Body of pancreas (tissue), 4 donors: ENCODE measurements at places on chromosomes 1 and 21.
A peak's percentile ranks its signal among the peaks of the same experiment; 100 is the strongest.

DNA sequence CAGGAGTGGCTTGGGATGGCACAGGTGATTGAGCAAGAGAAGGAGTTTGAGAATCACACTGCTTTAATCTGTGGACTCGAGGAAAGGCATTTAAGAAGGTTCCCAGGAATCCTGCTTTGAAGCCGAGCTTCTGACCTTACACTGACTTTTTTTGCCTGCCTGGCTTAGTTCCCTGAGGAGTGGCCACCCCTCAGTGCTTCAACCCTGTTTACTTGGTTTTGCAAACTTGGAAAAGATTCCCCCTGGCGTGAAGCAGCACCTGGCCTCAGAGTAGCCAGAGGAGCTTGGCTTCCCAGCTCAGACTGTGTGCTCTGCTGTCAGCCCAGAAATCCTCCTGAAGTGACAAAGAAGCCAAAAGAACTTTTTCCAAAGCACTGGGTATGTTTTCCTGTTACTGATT lies 48.5 kb upstream of the LDLRAP1 start:
- no peak for DNase-seq

DNA sequence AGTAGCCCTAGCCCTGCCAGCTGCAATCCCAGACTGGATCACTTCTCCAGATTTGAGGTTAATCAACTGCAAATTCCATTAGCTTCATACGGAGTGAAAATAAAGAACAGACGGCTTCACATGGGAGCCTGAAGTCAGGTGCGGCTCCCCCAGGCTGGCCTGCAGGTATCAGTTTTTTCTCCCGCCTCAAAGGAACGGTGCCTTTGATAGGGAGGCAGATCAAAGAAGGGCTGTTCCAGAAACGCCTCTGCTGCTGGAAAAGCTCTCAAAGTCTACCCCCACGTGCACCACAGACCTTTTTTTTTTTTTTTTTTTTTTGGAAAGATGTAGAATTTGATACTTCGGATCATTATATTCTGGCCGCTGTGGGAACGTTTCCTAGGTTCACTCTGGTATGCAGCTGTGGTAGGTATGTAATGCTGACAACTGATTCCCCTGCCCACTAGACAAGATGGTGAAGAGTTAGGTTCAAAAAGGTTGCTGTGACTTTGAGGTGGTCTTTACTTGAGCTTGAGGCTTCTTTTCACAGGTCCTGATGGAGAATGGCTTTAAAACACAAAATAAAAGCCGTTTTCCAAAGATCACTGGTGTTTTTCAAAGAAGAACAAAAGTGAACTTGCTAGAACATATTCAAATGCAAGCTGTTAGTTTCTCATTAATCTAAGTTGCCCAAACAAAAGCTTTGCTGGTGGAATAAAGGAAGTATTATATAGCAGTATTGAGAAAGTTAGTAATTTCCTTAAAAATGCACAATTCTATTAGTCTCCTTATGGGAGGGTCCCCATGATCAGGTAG lies 189.0 kb upstream of the NFIA start:
- no peak for DNase-seq

GRCh38 chr1:212158912-212159796 lies 123.6 kb downstream of the DTL start:
- no peak for DNase-seq

DNA sequence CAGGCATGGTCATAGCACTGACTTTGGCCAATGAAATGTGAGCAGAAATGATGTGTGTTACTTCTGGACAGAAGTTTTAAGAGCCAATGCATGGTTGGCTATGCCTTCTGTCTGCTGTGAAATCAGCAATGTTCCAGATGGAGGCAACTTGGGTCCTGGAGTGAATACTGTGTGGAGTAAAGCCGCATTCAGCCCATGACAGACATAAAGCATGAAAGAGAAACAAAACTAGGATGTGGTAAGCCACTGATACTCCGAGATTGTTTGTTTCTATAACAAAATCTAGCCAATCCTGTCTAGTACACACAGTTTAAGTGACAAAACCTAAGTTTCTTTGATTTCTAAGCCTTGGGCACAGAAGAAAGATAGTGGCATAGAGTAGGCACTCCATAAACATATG lies 47.1 kb upstream of the ARHGAP29 start:
- DNase-seq = no peak

DNA sequence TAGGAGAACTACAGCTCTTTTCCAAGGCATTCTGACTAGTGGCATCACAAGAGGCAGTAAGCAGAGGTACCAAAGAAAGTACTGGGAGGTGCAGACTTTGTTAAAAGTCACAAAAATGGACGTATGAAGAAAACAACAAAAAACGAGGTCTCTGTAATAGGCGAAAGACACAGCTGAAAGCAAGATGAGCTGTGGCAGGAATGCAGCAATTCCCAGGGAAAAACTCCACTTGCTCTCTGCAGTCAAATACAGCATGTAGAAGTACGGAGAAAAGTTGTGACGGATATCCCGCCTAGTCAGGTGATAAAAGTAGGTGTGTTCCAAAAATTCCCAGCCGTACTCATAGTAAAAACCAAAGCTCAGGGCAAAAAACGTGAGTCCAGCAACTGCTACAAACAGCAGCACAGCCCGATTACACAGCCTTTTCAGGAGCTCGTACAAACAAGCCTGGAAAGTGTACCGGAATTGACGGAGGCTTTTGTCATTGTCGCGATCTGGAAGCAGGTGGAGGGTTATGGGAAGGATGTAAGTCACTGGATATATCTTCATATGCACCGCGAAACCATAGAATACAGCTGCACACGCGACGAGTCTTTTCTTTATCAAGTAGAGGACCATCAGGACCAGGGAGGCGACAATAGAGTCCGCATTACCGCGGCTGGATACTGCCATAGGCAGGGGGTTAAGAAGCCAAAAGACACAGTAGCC lies 979 bp downstream of the PIGM start:
- peak; percentile 16 for DNase-seq

- DNase-seq = no peak
Measured at GRCh38 chr1:14443164-14443787, 155.2 kb upstream of the KAZN start.

DNA sequence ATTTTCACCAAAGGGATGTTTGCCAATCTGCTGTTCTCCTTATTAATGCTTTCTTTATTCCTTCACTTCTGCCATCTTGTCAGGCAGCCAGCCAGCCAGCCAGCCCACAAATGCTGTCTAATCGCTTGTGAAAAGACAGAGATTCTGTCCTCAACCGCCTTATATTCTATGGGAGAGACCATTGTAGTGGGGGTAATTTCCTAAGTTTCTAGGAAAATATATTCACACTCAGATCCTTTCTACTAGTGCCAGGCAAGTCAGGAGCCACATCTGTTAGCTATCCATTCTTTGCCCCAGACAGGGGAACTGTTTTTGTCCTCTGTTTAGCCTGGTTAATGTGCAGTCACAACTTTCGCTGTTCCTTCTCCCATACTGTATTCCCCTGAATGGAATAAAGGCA lies 1023.1 kb downstream of the ADGRL2 start:
- DNase-seq = no peak

- no peak for DNase-seq
Measured at GRCh38 chr1:87017998-87018672, 103.7 kb downstream of the HS2ST1 start.

- DNase-seq = no peak
Measured at GRCh38 chr1:183219616-183220009, 33.5 kb downstream of the LAMC2 start.

- no peak for DNase-seq
Measured at GRCh38 chr1:29901624-29902325, 665.5 kb downstream of the PTPRU start.

DNA sequence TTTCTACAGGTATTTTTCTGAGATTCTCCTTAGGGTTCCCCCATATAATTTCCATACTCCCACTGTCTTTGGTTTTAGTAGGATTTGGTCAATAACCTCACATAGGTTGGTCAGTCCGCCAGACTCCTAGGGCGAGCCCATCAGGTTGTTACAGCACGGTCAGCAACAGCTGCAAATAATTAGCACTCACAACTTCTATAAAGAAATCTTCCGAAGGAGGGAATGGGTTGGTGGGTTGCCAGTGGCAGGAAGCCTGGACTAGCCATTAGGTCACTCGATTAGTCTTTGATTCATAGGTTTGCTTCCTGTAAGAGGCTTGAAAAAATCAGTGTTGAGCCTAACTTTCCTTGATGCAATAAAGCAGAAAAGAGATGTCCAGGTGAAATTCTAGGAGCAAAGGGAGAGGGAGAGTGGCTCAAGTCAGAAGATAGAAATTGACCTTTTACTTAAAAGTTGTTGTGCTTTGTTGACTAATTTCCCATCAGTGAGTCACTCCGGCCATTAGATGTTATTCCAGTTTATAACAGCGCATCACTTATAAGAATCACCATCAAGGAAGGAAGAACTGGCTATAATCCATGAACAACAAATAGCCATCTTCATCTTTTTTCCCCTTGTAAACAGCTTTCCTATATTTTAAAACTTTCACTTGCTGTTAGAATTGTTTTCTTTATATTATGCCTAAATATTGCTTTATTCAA lies 88.3 kb downstream of the TPR start:
- DNase-seq = no peak

DNA sequence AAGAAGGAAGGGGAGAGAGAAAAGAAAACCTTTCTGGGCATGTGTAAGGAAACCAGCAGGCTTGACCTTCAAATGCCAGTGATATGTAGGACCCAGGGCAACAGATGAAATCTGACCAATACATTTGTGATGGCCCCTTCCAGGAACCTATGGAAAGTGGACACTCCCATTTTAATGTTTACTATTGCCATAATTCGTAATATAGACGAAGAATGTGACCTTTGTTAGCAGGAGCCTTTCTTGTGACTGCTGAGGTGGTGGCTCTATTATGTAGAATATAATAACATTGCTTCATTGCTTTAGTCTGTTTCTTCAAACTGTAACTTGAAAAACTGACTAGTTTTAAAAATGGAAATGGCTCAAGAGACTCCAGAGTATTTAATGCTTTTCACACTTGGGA lies 150.8 kb downstream of the MAGI3 start:
- DNase-seq = no peak

DNA sequence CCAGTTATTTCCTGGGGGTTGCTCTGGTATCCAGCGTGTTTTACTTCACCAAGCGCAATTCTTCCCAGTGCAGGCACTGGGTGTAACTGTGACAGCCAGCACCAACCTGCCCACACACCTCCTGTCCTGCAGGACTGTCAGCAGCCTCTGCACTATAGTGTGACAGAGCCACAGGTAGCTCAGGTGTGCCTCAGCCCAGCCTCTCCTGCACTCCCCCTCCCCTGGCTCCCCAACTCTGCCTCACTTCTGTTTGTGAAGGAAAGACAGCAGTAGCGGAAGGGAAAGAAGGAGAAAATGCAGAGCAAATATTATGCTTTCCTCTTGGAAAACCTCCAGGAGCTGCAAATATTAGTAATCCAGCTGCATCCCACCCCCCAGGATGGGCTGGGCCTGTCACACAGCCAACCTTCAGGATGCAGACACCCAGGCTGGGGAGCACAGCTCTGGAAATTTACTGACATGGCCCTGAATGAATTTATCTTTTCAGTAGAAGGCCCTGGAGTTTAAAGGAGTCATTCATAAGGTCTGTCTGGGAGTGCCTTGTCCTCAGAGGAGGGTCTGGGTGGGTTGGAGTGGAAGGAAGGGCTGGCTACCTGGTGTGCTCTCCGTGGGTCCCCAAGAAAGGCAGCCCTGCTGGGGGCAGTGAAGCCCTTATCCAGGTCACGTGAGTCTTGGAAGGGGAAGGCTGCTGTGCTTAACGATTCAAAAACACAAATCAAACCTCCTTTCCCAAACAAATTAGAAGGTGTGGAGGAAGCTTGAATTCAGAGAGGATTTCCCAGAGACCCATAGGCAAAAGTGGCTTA lies 20.9 kb downstream of the CAPN2 start:
- peak; percentile 32 for DNase-seq
